AG10803 (cell line): ENCODE measurements at places on chromosomes 7 and 10.

GRCh38 chr7:32179567-32179966, 109.4 kb upstream of the PDE1C start:
- DNase-seq = peak; percentile 22

- DNase-seq = no peak
Observed at GRCh38 chr10:53025172-53025711, 252.7 kb upstream of the MBL2 start.

- no peak for DNase-seq
Observed at GRCh38 chr10:77679217-77679616, 41.6 kb upstream of the KCNMA1 start.

DNA sequence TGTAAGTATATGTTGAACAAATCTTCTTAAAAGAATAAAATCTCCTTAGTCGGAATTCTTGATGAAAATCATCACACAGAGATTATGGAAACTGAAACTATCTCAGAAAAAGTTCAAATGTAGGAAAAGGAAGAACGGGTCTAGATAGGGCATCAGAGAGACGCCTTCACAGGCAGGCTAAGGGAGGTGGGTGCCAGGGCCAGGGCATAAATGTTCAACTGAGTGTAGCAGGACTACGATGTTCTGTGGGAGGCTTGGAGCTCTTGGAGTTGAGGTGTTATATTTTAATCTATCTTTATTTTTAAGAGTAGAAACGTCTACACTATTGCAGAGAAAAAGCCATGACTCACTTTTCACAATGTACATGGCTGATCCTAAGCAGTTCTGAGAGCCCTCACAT, 101.2 kb downstream of the RSU1 start:
- no peak for DNase-seq

DNA sequence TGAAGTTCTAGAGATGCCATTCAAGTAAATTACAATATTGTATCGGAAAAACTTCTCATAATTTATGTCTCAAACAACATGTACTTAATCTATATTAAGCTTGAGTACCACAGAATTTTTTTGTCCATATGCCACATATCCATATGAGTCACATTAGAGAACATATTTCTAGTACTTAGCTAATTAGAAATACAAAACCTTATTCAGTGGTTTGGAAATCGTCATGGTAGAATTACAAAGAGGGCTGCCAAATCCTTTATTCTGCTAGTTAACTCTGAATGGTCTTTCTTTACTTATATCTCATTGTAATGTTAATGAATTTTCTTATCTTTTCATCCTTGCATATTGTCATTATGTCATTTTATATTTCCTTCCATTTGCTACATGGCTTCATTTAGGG, 9.0 kb upstream of the VIM start:
- peak; percentile 72 for DNase-seq

GRCh38 chr7:133077394-133077793, 4.5 kb downstream of the CHCHD3 start:
- no peak for DNase-seq

GRCh38 chr10:106320876-106321275, 843.6 kb downstream of the SORCS1 start:
- DNase-seq = no peak

DNA sequence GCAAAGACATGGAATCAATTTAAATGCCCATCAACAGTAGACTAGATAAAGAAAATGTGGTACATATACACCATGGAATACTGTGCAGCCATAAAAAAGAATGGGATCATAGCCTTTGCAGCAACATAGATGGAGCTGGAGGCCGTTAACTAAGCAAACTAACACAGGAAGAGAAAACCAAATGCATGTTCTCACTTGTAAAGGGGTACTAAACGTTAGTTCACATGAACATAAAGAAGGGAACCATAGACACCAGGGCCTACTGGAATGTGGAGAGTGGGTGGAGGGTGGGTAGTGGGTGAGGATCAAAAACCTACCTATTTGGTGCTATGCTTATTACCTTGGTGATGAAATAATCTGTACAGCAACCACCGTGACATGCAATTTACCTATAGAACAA, 78.4 kb upstream of the GSDME start:
- DNase-seq = no peak

GRCh38 chr10:91002656-91003055, 81.8 kb upstream of the ANKRD1 start:
- DNase-seq = peak; percentile 29
